ENCODE measurements at places on chromosomes 12 and 14. TPM values are rescaled to one million over a fixed set of nuclear protein-coding genes. Genes with fewer than 3 reads are reported as not detected.

RFX4 gene
- total RNA-seq, result not detected

CPNE6 gene
- not detected for total RNA-seq

PROX2 gene
- total RNA-seq, result not detected

MYRFL gene
- not detected for total RNA-seq

ACADS gene
- 57.4 TPM for total RNA-seq

UNC79 gene
- total RNA-seq, result 0.06 TPM

DEPDC4 gene
- not detected for total RNA-seq

IL31 gene
- not detected for total RNA-seq

SLC25A47 gene
- not detected for total RNA-seq

SERPINA10 gene
- total RNA-seq, result not detected

All from omental fat pad (tissue), 4 donors.